RPMI7951 (cell line): ENCODE measurements at places on chromosomes 5 and 9. TPM values are rescaled to one million over a fixed set of nuclear protein-coding genes. Genes with fewer than 3 reads are reported as not detected.

DNA sequence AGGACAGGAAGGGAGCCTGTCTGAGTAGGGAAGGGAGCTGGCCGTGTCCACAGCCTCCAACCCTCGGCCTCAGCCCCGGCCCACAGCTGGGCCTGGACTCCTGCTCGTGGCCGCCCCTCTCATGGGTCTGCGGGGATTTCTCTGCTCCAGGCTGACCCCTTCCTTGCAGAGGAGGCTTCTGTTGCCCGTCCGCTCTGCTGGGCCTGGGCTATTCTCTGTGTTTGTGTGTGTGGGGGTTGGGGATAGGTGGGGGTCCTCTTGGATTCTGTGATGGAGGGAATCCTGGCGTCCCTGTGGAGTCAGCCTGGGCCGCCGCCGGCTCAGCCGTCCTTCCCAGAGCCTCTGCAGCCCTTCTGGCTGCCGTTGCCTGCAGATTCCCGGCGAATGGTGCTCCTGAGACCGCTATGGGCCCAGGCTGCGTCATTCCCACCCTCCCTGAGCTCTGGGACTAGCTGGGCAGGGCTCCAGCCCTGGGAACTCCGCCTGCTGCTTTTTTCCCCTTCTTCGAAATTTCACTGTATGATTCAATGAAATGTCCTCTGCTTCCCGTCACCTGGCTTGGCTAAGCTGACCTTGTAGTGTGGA, 64.2 kb downstream of the FGF18 start:
- DNase-seq, result peak; percentile 51

DNA sequence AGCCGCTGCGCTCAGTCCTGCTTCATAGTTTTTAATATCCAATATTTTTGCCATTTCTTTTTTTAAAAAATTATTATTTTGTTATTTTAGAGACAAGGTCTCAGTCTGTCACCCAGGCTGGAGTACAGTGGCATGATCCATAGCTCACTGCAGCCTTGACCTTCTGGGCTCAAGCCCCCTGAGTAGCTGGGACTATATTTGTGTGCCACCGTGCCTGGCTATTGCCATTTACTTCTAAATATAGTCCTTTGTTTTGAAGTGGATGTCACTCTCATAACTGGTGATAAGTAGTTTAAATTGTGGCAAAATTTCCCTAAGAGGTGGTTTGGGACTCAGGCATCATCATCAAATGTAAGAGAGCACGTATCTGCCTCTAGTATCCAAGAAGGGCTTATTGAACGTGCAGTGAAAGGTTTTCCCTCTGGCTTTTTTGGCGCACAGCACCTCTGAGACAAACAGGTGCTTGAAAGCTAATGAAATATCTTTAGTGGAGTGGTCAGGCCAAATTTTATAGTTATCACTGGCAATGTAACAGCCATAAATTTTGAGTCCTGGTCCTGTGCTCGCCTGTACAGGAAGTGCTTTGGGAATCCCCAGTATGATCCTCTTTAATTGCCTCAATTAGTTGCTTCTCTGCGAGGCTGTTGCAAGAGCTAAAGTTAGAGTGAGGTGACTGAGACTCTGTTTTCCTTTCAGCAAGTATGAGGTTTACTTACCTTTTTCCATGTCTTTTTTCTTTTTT, 14.8 kb downstream of the STXBP1 start:
- DNase-seq, result no peak

GRCh38 chr5:146026307-146027010, 78.9 kb downstream of the PLAC8L1 start:
- no peak for DNase-seq

DNA sequence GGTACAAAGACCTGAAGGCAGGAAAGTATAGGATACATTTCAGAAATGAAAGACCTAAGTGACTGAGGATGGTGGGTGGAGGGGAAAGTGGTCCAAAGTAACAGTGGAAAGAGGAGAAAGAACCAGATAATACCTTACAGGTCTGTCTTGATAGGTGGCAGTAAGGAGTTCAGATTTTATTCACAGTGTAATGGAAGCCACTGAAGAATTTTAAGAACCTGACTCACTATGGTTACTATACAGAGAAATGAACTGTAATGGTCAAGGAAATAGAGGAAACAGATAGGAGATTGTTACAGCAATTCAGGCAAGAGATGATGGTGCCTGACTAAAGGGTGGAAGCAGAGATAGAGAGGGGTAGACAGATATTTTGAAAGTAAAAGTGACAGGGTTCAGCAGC, 46.5 kb downstream of the EPB41L4A start:
- no peak for DNase-seq

DNA sequence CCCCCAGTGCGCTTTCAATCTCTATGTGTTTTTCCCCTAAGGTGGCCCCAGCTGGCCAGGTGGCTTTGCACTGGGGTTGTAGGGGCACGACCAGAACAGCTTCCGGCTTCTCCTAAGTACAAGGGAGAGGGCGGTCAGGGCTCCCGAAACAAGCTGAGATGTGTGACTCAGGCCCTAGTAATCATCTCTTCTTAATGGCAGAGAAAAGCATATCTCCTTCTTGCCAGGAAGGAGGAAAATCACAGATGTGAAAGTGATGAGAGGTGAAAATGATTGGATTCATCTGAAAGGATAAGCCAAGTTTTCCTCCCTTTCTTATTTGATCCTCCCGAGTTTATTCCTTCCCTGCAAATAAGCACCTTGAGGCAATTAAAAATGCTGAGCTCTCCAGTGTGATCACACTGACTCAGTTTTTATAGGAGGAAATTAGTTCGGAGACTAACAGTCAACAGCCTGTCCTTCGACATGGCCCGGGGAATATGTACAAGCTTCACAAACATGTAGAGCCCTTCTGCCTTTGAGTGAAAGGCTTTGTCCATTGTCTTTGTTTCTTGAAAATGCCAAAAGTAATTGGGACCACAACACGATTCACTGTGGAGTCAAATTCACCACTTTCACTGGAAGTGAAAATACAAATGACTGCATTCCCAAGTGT, 514.8 kb downstream of the PSAT1 start:
- peak; percentile 81 for DNase-seq

GRCh38 chr5:116898917-116899316, 324.3 kb upstream of the SEMA6A start:
- no peak for DNase-seq

- DNase-seq, result no peak
These were observed 44.2 kb upstream of the TENT2 start for GRCh38 chr5:79567926-79568549.

- no peak for DNase-seq
These were observed 7.3 kb upstream of the VCAN start for GRCh38 chr5:83464261-83464660.

DNA sequence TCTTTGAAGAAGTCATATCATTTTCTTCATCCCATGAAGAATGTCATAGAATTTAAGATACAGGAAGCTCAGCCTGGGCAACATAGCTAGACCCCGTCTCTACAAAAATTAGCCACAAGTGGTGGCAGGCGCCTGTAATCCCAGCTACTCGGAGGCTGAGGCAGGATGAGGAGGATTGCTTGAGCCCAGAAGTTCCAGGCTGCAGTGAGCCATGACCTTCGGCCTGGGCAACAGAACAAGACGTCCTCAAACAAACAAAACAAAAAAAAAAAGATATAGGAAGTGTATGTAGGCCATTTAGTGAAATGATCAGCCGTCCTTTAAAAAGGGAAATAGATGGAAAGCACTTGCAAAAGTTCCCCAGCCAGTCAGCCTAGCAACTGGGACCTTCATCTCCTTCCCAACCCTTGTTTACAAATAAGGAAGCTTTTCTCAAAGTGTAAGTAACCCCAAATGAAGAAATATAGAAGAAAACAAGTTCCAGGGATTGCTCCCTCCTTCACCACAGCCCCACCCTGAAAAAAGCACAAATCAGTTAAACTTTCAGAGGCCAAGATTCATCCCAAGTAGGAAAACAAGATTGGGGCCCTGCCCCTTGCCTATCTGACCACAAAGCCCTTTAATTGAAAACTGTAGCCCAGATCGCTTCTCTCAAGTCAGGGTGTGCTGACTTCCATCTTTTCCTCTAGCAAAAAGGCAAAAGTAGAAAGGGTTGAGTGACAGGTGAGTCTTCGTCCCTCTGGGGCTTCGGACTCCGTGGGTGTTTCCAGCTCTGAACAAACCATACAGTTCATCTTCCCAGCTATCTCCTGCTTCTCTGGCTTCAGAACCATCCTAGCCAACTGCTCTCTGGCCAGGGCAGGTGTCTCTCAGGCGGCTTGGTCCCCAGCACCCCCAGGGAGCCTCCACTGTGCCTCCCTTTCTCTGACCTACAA, 1.2 kb downstream of the SLC31A2 start:
- no peak for DNase-seq

DNA sequence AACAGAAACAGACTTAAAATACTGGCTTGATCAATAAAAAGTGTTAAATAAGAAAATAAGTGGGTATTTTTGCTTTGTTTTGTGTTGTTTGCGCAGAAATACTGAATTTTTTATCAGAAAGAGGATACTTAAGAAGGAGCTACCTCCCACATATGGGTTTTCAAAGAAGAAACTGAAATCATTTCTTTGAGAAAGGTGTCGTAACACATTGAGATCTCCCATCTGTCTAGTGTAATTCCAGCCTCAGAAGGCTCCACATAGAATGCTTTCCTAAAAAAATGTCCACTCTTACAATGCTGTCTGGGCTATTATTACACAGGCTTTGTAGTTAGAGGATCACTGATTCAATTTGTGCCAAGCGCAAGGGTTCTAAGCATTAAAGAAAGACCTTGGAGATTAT, 226.2 kb downstream of the EPB41L4A start:
- DNase-seq, result no peak

DNA sequence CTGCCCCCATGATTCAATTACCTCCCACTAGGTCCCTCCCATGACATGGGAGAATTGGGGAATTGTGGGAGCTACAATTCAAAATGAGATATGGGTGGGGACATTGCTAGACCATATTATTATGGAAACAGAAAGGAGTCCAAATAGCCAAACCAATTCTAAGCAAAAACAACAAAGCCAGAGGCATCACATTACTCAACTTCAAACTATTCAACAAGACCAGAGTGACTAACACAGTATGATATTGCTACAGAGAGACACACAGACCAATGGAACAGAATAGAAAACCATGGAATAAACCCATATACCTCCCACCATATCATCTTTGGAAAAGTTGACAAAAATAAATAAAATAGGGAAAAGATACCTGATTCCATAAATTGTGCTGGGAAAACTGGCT, 710.5 kb upstream of the CDH9 start:
- DNase-seq, result peak; percentile 5

Gene PCDHA2
- total RNA-seq, result not detected in 2 replicates

Gene GHR
- under 0.01 and 0.20 TPM in 2 replicates for total RNA-seq

Gene MARCHF11
- total RNA-seq, result not detected in 2 replicates

Gene PFN3
- total RNA-seq, result not detected in 2 replicates
